ENCODE measurements at places on chromosomes 7 and 10. TPM values are rescaled to one million over a fixed set of nuclear protein-coding genes. Genes with fewer than 3 reads are reported as not detected.

The CYP3A7 gene
- not detected for total RNA-seq

The NEURL1 gene
- under 0.01 TPM for total RNA-seq

The CTNNA3 gene
- total RNA-seq: 0.03 TPM

The MLLT10 gene
- total RNA-seq: 47.3 TPM

The TRIM74 gene
- 0.23 TPM for total RNA-seq

The AGBL3 gene
- 0.66 TPM for total RNA-seq

The ZNF33B gene
- 4.1 TPM for total RNA-seq

The MLXIPL gene
- 0.39 TPM for total RNA-seq

Data from smooth muscle cell of the pulmonary artery (primary cell).